ENCODE measurements at places on chromosomes 13 and 19. TPM values are rescaled to one million over a fixed set of nuclear protein-coding genes. Genes with fewer than 3 reads are reported as not detected.

Gene C19orf73
- total RNA-seq, result 3.3 TPM

- DNase-seq, result no peak
Measured at GRCh38 chr19:2302319-2303210, 5.4 kb downstream of the LINGO3 start.

Gene SYNGR4
- total RNA-seq, result not detected

DNA sequence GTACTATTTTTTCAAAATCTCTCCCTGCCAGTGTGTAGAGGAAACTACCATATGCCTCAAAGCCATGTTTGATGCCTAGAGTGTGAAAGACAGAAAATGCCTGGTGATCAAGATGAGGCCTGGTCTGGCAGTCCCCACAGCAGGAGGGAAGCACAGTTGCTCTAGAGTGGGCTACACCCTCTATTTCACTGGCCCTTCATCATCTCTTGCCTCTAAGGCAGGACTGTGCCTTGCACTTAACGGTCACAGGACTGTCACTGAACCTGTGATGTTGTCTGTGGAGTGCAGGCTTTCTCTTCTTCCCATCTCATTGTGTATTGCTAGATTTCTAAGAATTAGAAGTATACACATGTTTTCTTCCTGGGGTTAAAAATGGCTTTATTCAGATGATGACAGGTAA is 16.3 kb downstream of the POLR1D start:
- no peak for DNase-seq

DNA sequence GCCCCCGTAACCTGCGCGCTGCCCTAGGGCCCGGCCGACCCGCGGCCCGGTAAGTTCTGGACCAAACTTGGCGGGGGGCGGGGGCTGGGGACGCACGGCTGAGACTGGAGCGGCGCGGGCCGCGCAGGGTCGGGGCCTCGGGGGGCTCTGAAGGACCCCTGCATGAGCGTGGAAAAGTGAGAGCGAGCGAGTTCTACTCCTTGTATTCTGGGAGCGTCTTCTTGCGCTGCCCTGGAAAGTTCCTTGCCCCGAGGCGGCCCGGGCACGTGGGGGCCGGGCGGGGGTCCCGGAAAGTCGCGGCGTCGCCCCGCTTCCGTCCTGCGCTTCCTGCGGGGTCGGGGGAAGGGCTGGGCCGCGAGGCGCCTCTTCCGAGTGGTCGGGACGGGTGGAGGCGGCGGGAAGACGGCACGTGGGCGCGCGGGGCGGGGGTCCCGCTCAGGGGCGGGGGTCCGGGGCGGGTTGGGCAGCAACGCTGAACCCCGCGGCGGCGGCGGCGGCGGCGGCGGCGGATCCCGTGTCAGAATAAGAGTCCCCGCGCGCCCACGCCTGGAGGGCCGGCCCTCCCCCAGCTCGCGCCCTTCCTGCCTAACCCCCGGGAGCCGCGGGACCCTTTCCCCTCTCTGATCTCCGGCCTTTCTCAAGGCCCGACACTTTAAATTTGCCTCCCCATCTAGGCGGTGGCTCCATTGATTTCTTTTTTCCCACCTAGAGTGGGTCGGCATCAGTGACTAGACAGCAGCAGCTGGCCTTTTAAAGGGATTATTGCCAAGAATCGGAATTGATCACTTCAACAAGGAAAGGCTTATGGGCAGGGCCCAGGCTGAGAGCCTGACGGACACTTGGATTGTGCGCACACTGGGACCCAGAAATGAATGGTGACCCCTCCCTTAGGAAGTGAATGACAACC is 749 bp downstream of the GATAD2A start:
- no peak for DNase-seq

All from esophagus muscularis mucosa (tissue), 4 donors.